A549 treated with dexamethasone at 1 μM for 4 hours (cell line): ENCODE measurements at places on chromosomes 1 and 21. TPM values are rescaled to one million over a fixed set of nuclear protein-coding genes. Genes with fewer than 3 reads are reported as not detected.

The REG4 gene
- not detected in 5 replicates for total RNA-seq

The NBPF3 gene
- 6.0 to 7.7 TPM (median 6.9 TPM) in 5 replicates for total RNA-seq

The OLIG2 gene
- total RNA-seq, result 0.02 TPM in 1 of 5 replicates, not detected in the others

The SEMA6C gene
- 1.5 to 2.3 TPM (median 1.5 TPM) in 5 replicates for total RNA-seq

The CAMK1G gene
- 0.14 to 0.43 TPM (median 0.30 TPM) in 5 replicates for total RNA-seq

The DIPK1A gene
- 7.6 to 9.5 TPM (median 8.9 TPM) in 5 replicates for total RNA-seq
